Cortex of kidney (tissue), 1 donor: ENCODE measurements at places on chromosomes 5 and 9.

DNA sequence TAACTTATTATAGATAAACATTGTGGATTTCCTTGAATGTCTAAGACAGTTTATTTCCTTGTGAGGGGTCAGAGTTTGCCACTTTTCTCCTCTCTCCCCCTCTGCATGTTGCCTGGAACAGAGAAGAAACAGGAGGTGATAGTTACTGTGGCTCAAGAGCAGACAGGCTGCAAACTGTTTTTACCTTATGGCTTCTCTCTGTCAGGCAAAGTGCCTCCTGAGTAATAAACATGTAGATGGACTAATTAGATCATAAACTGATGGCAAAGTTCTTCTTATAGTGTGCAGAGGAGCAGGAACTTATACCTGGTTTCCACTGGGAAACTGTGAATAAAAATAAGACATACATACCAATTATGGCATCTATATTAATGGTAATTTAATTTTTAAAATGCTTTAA is 133.1 kb upstream of the CDH12 start:
- no peak for DNase-seq

DNA sequence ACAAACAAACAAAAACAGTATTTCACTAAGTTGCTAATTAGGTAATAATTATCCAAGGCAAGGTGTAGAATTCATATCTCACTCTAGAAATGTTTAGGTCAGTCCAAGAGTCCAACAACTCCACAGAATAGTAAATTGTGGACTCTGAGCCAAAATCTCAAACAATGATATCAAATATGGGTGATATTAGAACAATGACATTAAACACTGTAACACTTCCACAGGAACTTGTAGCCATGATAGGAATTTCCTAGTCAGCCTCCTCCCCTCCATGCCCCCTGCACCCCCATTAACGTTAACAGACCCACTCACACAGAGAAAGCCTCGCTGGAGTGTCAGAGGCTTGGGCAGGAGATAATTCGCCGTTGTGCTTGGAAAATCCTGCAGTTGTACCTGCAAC is 305.0 kb upstream of the PIK3R1 start:
- no peak for DNase-seq

- no peak for DNase-seq
These were observed 117.0 kb upstream of the NR5A1 start for GRCh38 chr9:124623966-124624734.

GRCh38 chr9:87638292-87638691 is 87.6 kb upstream of the CTSL start:
- DNase-seq = no peak

DNA sequence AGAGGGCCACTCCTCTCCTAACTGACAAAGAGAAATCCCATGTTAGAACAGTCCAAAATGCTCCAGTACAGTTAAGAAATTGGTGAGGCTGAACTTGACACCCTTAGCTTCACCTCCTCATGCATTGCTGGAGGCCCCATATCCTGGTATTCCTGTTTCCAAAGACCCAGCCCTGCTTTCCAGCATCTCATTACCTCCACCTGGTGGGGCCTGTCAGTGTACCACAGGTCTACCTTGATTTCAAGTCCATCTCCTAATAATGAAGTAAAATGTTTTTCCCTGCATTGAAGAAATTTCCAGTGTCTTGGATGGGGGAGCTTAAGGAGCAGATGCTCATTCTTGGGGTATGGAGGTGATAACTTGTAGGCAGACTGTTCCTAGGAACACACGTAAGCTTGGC is 70.6 kb upstream of the S1PR3 start:
- no peak for DNase-seq

DNA sequence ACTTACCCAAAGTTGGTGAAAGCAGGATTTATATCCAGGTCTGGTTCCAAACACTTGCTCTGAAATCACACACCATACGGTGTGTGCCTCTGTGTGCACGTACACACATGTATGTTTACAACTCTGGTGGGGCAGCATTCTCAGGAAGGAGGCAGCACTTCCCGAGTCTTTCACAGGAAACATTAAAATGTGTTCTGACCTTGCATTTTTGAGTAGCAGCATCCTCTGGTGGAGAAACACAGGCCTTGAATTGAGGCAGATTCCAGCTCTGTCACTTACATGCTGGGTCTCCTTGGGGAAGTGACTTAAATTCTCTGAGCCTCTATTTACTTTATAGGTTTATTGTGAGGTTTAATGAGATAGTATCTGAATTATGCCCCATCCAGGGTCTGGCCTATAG is 126.4 kb downstream of the RGS3 start:
- DNase-seq = no peak

GRCh38 chr9:98639133-98639532 is 69.6 kb downstream of the GABBR2 start:
- no peak for DNase-seq

DNA sequence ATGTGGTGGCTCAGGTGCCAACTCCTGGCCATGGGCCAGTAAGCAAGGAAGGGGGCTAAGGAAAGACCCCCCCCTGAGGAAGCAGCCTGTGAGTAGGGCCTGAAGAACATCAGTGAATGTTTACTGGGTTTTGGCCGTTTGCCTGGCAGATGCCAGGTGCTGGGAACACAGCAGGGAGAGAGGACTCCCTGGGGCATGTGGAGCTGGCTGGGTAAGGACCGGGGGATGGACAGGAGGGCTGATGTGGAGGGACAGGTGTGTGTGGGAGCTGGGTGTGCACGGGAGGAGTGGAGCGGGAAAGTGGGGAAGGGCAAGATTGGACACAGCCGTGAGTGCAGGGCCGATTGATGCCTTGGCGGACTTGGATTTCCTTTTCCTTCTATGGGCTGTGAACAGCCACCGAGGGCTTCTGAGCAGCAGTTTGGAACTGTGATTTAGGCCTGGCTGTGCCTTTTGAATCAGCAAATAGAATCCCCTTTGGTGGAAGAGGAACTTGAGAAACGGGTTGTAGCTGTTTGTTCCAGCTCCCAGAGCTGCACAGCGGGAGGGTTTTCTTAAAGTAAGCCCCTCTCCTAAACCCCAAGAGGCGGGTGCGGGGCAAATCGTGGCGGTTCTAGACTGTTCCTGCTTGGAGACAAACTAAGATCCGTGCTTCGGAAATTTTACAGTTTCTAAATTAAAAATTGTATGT is 3.1 kb downstream of the HMCN2 start:
- no peak for DNase-seq

DNA sequence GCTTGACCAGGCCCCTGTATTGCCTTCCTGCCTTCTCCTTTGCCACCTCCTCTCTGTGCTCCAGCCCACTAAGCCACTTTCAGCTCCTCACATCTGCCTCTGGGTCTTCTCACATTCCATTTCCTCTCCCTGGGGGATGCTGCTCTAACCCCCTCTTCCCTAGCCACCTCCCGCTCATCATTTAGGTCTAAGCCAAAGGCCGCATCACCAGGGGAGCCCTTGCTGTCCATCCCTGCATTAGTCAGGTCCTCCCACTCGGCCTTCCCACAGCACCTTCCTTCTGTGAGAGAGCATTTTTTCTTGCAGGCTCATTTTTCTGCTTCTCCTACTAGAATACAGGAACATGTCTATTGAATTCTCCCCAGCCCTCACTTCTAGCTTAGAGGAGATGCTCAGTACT is 72.6 kb upstream of the GALNT10 start:
- DNase-seq = no peak

DNA sequence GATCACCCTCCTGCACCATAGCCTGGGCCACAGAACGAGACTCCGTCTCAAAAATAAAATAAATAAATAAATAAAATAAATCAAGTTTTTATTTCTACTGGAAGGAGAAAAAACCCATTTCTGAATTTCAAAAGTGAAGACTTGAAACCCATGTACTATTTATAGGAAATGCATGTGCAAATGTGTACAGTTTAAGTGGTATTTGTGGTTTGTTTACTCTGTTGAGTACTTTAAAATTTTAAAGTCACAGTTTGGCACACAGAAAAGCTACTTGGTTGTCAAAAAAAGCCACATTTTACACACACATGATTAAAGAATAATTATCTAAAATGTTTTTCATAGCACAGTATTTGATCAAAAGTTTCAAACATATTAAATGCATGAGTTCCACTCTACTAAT is 43.6 kb downstream of the NR3C1 start:
- DNase-seq = no peak

GRCh38 chr9:99231711-99232110 is 9.6 kb downstream of the SEC61B start:
- no peak for DNase-seq

DNA sequence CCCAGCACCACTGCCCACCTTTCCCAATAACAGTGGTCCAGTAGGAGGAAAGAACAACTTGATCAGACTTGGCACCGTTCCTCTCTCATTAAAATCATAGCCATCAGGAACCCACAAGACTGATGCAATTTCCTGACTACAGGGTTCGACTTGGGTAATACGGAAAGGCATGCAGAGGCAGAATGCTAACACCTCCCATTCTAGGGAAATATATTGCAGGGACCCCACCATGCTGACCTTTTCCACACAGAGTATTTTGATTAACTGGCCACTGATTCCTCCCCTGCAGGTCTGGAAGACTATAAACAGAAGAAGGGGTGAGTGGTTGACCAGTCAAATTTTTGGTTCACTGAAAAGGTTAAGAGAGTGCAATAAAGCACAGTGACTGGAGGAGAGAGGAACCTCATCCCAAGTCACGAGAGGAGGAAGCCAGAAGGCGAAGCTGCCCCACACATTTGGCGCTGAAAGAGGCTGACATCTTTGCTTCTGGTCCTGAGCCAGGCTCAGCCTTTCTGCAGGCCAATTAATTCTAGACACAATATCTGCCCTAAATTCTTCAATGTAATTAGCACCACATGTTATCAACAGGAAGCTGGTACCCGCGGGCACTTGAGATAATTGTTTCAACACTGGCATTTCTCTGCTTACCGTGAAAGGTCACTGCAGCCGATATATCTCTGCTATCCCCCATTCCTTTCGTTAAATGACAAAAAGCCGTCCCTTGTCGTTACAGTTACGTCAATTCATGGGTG is 64.7 kb upstream of the SPOCK1 start:
- no peak for DNase-seq

DNA sequence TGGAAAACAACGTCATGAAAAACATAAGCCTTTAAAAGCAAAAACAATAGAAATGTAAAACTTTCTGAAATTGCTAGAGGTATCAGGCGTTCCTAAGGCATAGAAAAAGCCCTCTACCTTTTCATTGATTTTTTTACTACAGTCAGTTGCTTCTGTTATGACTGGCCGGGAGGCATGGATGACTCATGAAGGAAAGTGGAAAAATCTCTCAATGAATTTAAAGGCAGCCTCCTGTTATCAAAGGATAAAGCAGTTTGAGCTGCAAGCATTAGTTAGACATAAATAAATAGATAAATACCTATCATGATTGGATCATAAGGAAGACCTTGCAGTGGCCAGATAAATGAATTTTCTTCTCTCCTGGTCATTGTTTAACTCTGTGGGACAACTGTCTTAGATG is 281.6 kb downstream of the MAST4 start:
- no peak for DNase-seq

- no peak for DNase-seq
These were observed 6.1 kb upstream of the TNIP1 start for GRCh38 chr5:151086905-151087360.

GRCh38 chr5:98111686-98112085 is 661.8 kb upstream of the RGMB start:
- DNase-seq = no peak

DNA sequence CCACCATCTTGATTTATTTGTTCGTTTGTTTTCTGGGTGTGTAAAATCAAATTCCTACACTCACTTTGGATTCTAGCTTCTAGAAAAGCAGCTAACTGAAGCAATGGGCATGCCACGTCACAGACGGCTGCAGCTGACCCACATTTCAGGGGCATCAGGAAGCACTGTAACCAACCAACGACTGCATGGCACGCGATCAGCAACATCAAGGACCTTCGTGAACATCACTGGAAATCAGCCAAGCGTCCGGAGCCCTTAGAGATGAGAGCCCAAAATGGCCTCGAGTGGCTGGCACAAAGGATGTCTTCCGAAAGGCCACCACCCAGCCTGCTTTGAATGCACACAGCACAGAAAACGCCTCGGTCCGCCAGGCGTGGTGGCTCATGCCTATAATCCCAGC is 191.1 kb downstream of the OLFM1 start:
- DNase-seq = no peak
